ENCODE measurements at places on chromosomes 7 and 10.

DNA sequence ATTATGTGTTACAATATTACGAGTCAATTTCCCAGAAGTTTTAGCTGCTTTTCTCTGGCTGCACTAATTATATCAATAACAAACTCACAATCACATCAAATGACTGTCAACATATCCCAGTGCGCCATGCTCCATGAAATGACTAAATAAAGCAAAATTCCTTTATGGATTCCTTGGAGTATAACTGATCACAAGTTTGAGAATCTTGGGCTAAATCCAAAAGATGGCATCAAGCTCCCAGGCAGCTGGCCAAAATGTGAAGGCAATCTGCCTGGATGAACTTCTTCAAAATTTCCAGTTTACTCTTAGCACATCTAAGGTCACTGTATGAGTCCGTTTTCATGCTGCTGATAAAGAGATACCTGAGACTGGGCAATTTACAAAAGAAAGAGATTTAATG lies 210.8 kb downstream of the CCSER2 start:
- DNase-seq = no peak

DNA sequence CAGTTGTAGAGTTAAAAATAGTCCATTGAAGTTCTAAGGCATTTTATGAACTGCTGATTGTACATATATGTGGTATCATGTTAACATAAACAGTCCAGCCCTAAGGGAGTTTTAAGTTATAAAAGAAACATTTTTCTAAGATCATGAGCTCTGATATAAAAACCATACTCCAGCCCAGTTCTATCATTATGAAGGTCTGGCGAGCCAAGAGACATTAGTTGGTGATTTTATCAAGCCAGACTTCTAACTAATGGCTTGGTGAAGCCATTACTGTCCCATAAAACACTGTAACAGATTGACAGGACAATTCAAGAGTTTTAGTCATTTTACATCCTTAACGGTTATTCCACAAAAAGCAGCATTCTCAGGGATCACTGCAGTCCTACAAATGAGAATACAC lies 221.6 kb downstream of the RNLS start:
- no peak for DNase-seq

DNA sequence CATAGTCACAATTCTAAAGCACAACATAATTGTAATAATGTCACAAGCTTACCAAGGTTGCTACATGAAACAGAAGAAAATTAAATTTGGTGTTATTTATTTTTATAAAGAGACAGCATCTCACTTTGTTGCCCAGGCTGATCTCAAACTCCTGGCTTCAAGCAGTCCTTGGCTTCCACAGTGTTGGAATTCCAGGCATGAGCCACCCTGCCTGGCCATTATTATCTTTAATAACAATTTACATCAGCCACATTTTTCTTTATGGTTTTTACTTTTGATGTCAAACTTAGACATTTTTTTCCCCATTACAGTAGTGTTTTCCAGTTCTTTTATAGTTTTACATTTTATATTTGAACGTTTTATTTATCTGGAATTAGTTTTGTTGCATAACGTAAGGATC lies 46.7 kb downstream of the BMPR1A start:
- no peak for DNase-seq

- DNase-seq = no peak
These were observed 377.2 kb upstream of the VWC2 start for GRCh38 chr7:49396229-49396628.

GRCh38 chr10:118501171-118501570 lies 94.3 kb downstream of the PRLHR start:
- no peak for DNase-seq

- DNase-seq = no peak
These were observed 428.3 kb upstream of the NPVF start for GRCh38 chr7:25656581-25657026.

DNA sequence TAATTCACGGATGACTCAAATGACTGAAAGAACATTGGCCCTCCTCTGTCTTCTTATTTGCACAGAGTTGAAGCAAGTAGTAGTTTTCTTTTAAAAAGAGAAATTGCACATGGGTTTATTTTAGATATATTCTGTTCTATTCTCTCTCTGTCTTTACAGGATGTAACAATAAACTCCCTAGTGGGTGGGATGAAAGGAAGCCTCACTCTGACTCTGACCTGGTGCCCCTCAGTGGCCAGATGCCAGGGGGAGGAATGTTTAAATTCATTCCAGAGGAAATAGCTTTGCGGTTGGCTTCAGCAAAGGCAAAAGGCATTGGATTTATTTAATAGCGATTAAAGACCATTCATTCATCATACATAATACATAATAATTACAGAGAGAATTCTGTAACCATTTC lies 156.4 kb upstream of the MTPN start:
- no peak for DNase-seq
